CD4-positive, alpha-beta T cell treated with Interleukin-17A for 4 hours (primary cell): ENCODE measurements at places on chromosomes 6 and 20.
A peak's percentile ranks its signal among the peaks of the same experiment; 100 is the strongest.

- DNase-seq = no peak
These were observed 100.1 kb downstream of the ZFAND3 start for GRCh38 chr6:37919417-37920157.

GRCh38 chr6:12533586-12533985 lies 183.0 kb upstream of the PHACTR1 start:
- no peak for DNase-seq

DNA sequence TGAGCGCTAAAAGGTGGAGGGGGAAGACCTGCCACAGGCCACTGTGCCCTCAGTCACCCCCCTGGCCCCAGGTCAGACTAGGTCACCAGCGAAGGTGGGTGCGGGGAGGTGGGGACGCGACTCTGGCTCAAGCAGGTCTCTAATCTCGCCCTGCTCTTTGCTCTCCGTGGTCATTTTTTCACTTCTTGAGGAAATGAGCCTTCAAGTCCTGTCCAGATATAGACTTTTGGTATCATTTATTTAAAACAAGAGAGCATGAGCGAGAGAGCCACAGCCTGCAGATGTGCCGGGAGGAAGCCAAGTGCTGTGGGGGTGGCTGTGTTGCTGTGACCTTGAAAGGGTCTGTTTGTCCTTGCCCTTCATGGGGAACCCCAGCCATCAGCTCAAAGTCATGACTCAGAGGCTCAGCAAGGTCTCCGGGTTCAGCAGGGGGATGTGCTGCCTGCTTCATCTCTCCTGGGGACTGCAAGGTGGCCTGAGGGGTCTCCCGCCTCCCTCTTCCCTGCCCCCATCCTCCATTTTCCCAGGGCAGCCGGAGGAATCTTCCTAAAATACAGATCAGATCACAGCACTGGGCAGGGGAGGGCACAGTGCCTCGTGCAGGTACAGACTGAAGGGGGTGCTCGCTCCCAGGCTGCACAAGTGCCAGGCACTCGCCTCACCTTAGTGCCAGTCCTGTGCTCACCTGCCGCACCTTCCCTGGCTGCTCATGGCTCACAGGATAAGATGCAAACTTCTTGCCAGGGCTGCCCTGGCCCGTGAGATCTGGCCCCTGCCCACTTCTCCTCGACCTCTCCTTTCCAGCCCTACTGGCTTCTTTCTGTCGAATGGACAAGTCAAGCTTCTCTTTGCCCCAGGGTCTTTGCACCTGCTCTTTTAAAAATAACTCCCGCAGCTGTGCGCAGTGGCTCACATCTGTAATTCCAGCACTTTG lies 26.5 kb downstream of the SULF2 start:
- DNase-seq = no peak

- DNase-seq = no peak
These were observed 793 bp upstream of the TRIM40 start for GRCh38 chr6:30135147-30135546.

GRCh38 chr6:38552121-38552520 lies 87.6 kb downstream of the BTBD9 start:
- no peak for DNase-seq

DNA sequence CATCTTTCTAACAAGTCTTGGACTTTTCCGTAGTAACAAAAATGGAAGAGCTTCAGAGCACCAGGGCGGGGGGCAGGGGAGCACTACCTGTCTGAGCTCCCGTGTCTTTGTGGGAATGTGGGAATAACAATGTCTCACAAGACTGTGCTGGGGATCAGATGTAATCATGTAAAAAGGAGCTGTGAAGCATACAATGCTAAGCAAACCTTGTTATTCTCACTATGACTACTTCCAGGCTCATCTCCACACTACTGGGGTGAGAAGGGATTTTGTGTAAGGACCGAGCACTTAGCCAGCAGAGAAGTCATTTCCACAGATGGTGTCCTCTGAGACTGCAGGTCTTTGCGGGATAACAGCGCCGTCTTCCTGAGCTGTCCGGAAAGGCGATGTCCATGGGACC lies 27.1 kb downstream of the PRR18 start:
- DNase-seq = no peak

DNA sequence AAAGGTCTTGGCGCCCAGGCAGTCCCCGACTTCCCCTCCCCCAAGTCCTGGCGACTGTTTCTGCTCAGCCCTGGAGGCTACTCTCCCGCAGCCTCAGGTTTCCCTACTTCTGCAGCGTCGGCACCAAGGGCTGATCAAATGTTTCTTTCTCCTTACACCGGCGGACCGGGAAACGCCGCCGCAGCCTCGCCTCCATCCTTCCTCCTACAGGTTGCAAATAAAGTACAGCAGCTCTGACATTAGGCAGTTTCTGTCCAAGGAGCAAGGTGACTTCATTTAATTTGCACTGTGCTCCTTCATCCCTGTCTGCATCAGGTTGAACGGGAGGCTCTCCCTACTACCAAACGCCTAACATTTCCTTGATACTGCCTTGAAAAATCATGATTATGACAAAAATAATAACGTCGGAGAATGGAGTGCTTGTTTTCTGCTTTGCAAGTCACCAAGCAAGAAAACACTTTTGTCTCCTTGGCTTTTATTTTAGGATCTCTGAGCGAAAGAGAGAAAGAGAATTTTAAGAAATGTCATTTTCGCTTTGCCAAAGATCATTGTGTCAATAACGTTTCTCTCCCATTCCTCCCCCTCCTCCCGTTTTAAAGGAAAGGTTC lies 1.0 kb downstream of the CLIC5 start:
- DNase-seq = peak; percentile 56

DNA sequence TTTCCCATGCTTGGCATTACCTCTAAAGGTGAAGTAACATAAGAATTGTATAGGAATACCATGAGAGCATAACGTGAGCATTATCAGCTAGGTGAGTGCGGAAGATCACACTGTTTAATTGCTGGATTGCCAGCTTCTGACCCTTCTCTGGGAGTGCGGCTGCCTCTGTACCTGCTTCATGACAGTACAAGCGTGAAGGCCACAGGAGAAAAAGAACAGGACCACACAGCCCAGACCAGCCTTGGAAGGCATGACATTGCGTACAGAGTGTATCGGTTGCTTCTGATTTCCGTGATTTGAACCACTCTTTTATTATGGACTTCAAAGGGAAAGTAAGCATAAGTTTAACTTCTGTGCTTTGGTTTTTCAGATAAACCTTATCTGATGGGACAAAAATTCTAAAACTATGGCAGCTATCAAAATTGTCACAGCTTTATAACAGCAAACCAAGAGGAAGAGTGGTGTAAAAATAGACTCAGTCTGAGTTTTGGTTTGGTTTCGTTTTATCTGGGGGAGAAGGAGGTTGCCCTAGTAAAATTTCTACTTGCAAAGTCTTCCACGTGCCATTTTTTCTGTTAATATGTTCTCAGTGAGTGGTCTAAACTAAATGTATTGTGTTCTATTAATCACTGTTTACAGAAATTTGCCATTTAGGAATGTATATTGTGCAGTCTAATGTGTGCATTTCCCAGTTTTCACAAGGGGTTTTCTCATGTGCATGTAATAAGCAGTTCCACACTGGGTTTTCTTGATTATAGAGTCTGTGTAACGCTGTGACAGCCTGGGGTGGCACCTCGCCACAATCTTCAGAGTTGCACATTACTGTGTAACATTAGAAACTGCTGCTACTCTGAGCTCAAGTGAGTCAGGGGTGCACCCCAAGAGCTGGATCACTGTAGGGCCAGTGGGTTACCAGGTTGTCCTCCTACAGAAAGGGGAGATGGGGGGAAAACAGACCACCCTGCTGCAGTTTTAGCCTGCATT lies 97.3 kb downstream of the RPP40 start:
- no peak for DNase-seq

DNA sequence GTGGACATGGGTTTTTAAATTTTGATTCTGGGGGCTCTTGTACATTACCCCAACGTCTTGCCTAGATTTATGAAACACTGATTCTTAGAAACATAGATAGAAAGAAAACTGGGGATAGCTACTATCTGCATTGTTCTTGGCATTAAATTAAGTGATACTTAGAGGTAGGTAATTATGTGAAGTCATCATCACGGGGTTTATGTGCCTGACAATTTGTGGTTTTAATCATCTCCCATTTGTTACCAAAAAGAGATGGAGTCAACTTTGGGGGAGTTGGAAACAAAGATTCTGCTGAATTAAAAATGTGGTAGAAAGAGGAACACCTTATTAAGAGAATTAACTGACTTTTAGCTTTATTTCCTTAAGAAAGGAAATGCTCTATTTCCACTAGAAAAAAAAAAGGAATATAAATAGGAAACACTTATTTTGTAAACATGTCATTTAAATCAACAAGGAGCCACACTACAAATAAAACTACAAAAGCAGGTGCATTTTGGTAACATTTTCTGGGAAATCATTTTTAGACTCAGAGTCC lies 5.6 kb downstream of the TNFAIP3 start:
- DNase-seq = no peak

GRCh38 chr20:35541118-35541782 lies 628 bp upstream of the ERGIC3 start:
- DNase-seq = no peak
